ENCODE measurements at places on chromosomes 1 and 21. TPM values are rescaled to one million over a fixed set of nuclear protein-coding genes. Genes with fewer than 3 reads are reported as not detected.

OR2L2 gene
- 0.06 TPM for total RNA-seq

GPX7 gene
- total RNA-seq = 13.9 TPM

- no peaks in the 10 kb centered on the region for H3K27me3 ChIP-seq
- H3K27ac ChIP-seq = no peak overlapping the region
- H3K36me3 ChIP-seq = peaks cover 5% of the 10 kb centered on the region
- peaks cover 2% of the 10 kb centered on the region for H3K4me1 ChIP-seq
- H3K4me3 ChIP-seq = no peak overlapping the region
These were observed 7.0 kb downstream of the ATP13A2 start for GRCh38 chr1:17004466-17005364.

DNA sequence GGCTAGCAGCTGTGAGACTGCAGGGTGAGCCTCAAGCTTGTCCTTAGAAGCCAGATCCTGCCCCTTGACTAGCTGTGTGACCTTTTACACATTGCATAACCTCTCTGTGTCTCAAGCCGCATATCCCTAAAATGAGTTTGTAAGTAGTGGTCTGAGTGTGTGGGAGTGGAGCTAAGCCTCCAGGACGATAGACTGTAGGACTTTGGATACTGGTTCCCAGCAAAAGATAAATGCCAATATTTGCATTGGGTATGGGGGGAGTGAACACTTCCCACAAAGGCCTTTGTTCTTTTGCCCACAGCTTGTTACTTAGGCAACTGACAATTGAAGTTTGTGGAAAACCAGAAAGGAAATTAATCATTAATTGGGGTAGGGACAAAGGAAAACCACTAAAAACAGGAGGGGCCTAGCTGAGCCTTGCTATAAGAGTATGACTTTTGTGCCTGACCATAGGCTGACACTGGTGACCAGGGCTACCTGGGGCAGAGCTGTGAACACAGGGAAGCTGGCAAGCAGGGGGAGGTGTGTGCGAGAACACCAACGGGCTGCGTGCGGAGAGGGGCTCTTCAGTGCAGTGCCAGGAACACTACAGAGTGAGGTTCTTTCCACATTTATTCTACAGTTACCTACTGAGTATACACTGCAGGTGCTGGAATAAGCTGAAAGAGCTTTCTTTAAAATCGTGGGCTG lies 102.4 kb upstream of the ETV3 start:
- no peak overlapping the region for H3K27ac ChIP-seq
- peaks cover 19% of the 10 kb centered on the region for H3K27me3 ChIP-seq
- no peaks in the 10 kb centered on the region for H3K36me3 ChIP-seq
- H3K4me3 ChIP-seq = no peak overlapping the region

GRCh38 chr1:73766786-73767348 lies 431.1 kb downstream of the LRRIQ3 start:
- no peaks in the 10 kb centered on the region for H3K36me3 ChIP-seq
- H3K27me3 ChIP-seq = no peaks in the 10 kb centered on the region
- no peak overlapping the region for H3K4me3 ChIP-seq
- DNase-seq = no peak
- no peak overlapping the region for H3K27ac ChIP-seq
- H3K4me1 ChIP-seq = no peaks in the 10 kb centered on the region

- H3K4me3 ChIP-seq = no peak overlapping the region
- peaks cover 4% of the 10 kb centered on the region for H3K4me1 ChIP-seq
- peaks cover 23% of the 10 kb centered on the region for H3K27me3 ChIP-seq
These were observed 9.1 kb downstream of the C1orf226 start for GRCh38 chr1:162390396-162391185.

DNA sequence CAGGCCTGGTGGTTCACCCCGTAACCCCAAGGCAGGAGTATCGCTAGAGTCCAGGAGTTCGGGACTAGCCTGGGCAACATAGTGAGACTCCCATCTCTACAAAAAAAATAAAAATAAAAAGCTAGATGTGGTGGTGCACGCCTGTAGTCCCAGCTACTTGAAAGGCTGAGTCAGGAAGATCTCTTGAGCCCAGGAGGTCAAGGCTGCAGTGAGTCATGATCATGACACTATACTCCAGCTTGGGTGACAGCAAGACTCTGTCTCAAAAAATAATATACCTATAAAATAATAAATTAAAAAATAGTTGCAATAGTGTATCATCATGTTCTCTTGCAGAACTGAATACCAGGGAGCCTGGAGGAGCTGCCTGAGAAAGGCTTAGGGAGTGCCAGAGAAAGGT lies 19.9 kb upstream of the TMEM39B start:
- no peak overlapping the region for H3K27ac ChIP-seq
- H3K27me3 ChIP-seq = no peaks in the 10 kb centered on the region
- H3K4me1 ChIP-seq = peaks cover 3% of the 10 kb centered on the region
- no peak for DNase-seq

DNA sequence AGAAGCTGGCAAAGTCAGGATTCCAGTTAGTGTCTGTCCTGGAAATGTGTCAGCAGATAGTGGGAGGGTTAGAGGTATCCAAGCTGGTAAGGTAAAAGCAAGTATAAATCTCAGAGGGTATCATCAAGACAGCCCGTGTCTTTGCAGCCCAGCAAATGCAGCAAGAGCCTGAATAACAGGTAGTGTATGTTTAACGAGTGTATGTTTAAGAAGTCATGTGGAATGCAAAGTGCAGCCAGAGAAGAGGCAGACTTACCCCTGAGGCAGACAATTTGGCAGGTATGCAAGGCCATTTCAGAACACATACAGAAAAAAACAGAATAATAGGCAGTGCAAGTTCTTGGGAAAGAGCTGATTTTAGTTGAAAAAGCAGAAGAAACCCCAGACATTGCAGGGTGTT lies 411.0 kb upstream of the NEGR1 start:
- DNase-seq = no peak
- no peaks in the 10 kb centered on the region for H3K4me1 ChIP-seq
- H3K4me3 ChIP-seq = no peak overlapping the region

- no peak overlapping the region for H3K27ac ChIP-seq
- H3K27me3 ChIP-seq = peaks cover 56% of the 10 kb centered on the region
- peaks cover 6% of the 10 kb centered on the region for H3K4me1 ChIP-seq
- no peak overlapping the region for H3K4me3 ChIP-seq
- DNase-seq = no peak
These were observed 2.8 kb upstream of the FNDC5 start for GRCh38 chr1:32873484-32873883.

- no peaks in the 10 kb centered on the region for H3K4me1 ChIP-seq
- no peak overlapping the region for H3K27ac ChIP-seq
- H3K27me3 ChIP-seq = no peaks in the 10 kb centered on the region
- H3K4me3 ChIP-seq = no peak overlapping the region
- no peaks in the 10 kb centered on the region for H3K36me3 ChIP-seq
These were observed 509.6 kb upstream of the CAMK1G start for GRCh38 chr1:209073879-209074278.

DNA sequence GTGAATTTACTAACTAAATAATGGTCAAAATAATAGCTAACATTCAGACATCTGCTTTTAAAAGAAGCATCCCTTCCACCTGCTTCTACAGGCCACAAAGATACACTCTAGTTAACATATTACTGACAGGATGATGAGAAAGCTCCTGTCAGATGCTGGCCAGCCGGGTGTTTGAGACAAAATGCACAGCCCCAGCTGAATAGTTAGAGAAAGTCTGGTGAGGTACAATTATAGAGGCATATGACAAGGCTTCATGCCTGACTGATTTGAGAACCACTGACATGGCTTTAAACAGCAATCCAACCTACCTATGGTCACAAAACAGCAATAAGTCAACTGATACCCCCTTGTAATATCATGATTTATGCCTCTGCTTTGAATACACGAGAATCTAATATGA lies 137.0 kb downstream of the DENND1B start:
- no peak for DNase-seq
- no peak overlapping the region for H3K27ac ChIP-seq
- no peaks in the 10 kb centered on the region for H3K4me1 ChIP-seq
- H3K36me3 ChIP-seq = peaks cover 33% of the 10 kb centered on the region
- no peak overlapping the region for H3K4me3 ChIP-seq
- H3K27me3 ChIP-seq = no peaks in the 10 kb centered on the region

DNA sequence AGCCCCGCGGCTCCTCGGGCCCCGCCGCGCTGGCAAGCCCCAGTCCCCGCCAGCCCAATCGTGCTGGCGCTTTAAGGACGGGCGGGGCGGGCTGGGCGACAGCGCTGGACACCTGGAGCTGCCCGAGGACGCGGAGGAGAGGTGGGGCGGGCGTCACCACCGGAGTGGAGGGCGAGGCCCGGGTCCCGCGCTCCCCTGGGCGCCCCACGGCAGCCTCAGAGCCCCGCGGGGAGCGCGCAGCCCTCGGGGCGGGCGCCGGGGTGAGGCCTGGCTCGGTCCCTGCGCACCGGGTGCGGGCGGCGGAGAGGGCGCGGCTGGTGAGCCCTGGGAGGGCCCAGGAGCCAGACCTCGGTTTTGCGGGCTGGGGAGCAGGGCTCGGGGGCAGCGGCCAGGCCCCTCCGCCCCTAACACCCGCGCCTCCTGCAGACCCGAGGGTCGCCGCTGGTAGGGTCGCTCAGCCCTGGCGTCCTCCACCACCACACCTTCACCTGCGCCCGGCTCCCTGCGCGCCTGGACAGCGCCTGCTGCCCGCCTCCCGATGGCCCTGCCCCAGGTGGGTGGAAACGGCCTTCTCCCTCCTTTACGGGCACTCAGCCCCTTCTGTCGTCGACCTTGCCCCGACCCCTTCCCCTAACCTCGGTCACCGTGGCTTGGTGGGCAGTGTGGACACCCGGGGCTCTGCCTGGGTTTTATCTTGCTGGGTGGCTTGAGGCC lies at the start of gene TMEM61:
Gene TMEM61, plus strand, starts transcription at position 101 of the 714 bp plus-strand sequence. Its CDS starts 438 bp downstream, at position 539.
- H3K27ac ChIP-seq = no peak within 1 kb of the TSS
- H3K36me3 ChIP-seq = no peaks in the 10 kb centered on the region
- peaks cover 43% of the 10 kb centered on the region for H3K27me3 ChIP-seq
- DNase-seq = no peak
- H3K4me1 ChIP-seq = no peaks in the 10 kb centered on the region
